ENCODE measurements at places on chromosomes 13 and 19.

- DNase-seq = no peak
These were observed 1596.6 kb downstream of the SLITRK5 start for GRCh38 chr13:89267734-89268133.

- no peak for DNase-seq
These were observed 295.4 kb downstream of the SLITRK6 start for GRCh38 chr13:85503797-85504196.

GRCh38 chr13:28621449-28621848 is 37.5 kb upstream of the POMP start:
- DNase-seq = no peak

DNA sequence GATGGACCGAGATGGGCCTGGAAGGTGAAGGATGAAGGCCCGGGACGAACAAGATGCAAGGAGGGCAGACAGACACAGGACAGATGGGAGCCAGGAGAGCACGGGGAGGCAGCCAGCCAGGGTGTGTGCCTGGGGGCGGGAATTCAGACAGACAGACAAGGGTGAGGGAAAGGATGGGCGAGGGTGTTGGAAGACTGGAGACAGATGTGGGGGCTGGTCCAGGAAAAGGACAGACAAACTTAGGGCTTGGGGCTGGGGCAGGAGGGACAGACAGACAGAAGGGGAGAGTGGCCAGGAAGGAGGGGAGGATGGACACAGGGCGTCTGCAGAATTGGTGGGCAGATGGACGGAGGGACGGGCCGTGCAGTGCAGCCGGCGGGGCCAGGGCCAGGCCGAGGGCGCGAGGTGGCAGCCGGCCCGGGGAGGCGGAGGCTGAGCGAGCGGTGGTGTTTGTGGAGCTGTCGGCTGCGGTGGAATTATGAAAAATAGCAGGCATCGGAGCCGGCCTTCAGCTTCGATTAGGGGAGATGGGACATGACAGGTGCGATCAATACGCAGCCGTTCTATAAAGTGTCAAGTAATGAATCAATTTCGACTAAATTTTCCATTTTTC is 4.6 kb upstream of the ERFL start:
- peak; percentile 40 for DNase-seq

GRCh38 chr13:112888238-112889111 is 80.5 kb upstream of the MCF2L start:
- no peak for DNase-seq

GRCh38 chr13:50161052-50161451 is 145.8 kb downstream of the KCNRG start:
- no peak for DNase-seq

- DNase-seq = no peak
These were observed 423.8 kb upstream of the GPC6 start for GRCh38 chr13:92802776-92803175.

GRCh38 chr13:22108283-22108942 is 437.5 kb downstream of the FGF9 start:
- no peak for DNase-seq

GRCh38 chr13:99983499-99984401 is 2.2 kb downstream of the ZIC2 start:
- peak; percentile 88 for DNase-seq

GRCh38 chr13:98731925-98732324 is 20.5 kb downstream of the SLC15A1 start:
- no peak for DNase-seq

DNA sequence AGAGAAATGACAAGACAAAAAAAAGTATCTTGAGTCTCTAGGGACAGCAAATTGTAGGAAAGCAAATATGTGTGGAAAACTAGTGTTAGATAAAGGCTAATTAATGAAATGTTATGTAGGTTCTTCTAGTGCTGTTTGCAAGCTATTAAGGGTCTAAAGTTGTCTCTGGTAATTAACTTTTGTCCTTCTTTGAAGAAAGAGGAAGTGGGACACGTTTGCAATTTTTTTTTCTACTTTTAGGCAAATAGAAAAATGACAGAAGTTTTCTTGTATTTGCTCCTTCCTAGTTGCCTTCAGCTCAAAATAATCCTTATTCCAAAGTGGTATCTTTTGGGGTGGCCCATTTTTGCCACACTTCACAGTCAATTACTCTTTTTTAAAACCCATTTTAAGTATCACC is 1877.7 kb upstream of the PRR20A start:
- no peak for DNase-seq

GRCh38 chr13:47908197-47908902 is 92.7 kb downstream of the SUCLA2 start:
- DNase-seq = no peak

DNA sequence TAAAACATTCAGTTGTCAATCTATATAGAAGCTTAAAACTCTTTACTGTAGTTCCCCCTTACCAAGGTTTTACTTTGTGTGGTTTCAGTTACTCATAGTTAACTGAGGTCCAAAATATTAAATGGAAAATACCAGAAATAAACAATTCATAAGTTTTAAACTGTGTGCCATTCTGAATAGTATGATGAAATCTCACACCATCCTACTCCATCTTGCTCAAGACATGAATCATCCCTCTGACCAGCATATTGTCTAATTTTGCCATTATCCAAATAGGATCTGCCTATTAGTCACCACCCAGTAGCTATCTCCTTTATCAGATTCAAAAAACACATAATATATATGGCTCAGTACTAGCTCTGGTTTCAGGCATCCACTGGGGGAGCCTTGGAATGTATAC is 22.4 kb downstream of the ZNF571 start:
- DNase-seq = no peak

GRCh38 chr13:32515246-32515645 is 23.3 kb downstream of the N4BP2L2 start:
- DNase-seq = no peak

GRCh38 chr19:29211562-29212355 is 1.2 kb downstream of the UQCRFS1 start:
- no peak for DNase-seq

DNA sequence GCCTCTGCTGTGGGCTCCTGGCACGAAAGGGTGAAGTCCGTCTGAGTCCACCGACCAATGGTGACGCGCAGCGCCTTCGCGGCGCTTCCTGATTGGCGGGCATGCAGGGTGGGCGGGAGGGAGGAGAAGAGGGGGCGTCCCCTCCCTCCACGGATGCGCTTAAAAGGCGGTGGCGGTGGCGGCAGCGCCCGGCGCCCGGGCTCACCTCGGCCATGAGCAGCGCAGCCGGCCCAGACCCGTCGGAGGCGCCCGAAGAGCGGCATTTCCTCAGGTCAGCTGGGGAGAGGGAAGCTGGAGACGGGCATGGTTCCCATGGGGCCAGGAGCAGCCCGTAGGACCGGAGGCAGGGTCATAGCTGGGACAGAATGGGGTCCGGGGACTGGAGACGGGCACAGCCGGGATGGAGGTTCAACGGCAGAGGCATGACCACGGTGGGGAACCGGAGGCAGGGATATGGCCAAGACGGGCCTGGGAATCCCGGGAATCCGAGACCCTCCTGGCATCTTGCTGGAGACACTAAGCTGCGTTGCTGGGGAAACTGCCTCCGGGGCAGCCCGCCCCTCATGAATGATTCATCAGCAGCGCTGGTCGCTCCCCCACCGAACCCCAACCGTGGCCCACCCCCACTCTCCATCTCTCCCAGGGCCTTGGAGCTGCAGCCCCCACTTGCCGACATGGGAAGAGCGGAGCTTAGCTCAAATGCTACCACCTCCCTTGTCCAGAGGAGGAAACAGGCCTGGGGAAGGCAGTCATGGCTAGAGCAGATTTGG is at the start of gene YJEFN3:
Gene YJEFN3, plus strand, starts transcription at position 191 of the 770 bp plus-strand sequence. Its CDS starts 22 bp downstream, at position 213.
- no peak for DNase-seq

GRCh38 chr19:47663435-47663910 is 49.7 kb upstream of the EHD2 start:
- no peak for DNase-seq

DNA sequence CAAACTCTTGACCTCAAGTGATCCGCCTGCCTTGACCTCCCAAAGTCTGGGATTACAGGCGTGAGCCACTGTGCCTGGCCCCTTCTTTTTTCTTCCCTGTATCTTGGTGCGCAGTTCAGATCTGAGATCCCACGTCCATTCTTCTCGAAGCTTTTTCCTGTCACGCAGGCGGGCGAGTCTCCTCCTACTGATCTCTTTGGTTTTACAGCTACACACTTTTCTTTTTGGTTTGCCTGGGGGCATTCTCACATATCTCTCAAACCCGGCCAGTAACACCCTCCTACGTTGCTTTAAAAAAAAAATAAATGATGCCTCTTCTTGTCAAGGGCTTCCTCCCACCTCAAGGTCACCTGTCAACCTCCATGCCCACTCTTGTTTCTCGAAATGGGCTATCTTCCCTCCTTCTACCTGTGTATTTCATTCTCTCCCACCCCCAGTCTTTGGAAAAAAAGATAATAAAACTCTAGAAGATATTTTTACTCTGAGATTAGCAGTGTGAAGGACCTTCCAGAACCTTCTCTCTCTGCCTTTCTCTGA is 12.1 kb downstream of the TMPRSS9 start:
- DNase-seq = no peak

GRCh38 chr13:75934889-75935288 is 298.8 kb downstream of the LMO7 start:
- DNase-seq = no peak

DNA sequence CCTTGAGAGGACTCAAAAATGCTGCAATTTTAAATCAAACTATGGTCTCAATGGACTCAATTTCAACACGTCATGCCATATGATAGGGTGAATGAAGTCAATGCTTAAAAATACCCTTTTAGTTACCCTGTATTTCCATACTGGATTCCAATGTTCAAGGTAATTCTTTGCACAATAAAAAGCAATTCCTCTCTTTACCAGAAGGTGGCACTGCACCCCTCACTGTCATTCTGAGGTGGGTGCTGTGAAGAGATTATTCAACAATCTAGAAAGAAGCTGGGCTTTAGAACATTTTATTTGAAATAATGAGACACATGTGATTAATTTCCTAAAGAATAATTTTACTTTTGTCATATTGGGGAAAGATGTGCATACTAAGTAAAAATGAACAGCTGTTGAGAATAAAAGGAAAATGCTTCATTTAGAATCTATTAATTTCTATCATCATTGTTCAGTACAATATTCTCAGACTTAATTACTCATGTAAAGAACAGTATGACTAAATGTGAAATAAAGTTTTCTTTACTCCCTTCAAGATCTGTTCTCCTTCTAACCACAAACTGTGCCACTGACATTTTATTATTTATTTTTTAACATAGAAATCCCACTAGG is 789.1 kb downstream of the GPC5 start:
- peak; percentile 81 for DNase-seq

DNA sequence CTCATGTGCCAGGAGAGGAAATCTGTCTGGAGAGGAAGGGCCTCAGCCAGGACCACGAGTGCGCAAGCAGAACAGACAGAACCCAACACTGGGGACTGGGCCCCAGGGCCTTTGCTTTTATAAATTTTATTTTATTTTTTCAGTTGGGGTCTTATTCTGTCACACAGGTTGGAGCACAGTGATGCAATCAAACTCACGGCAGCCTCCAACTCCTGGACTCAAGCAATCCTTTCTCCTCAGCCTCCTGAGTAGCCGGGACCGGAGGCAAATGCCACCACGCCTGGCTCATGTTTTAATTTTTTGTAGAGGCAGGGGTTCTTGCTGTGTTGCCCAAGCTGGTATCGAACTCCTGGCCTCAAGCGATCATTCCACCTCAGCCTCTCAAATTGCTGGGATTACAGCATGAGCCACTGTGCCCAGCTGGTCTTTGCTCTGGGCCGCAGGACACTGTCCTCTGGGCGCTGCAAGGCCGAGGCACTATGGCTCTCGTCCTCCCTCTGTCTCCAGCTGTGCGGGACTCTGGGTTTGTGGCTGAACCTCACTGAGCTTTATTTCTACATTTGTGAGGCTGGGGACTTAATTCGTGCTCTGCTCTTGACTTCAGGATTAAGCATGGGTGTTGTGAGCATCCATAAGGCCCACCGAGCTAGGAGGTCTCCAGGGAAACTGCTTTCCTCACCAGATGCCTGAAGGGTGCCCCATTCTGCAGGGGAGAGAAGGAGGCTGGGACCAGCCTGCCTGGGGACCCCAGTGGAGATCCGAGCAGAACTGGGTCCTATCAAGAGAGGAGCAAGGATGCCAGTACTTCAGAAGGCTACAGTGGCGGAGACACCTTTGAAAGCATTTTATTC is 144.2 kb upstream of the VSTM2B start:
- DNase-seq = no peak

DNA sequence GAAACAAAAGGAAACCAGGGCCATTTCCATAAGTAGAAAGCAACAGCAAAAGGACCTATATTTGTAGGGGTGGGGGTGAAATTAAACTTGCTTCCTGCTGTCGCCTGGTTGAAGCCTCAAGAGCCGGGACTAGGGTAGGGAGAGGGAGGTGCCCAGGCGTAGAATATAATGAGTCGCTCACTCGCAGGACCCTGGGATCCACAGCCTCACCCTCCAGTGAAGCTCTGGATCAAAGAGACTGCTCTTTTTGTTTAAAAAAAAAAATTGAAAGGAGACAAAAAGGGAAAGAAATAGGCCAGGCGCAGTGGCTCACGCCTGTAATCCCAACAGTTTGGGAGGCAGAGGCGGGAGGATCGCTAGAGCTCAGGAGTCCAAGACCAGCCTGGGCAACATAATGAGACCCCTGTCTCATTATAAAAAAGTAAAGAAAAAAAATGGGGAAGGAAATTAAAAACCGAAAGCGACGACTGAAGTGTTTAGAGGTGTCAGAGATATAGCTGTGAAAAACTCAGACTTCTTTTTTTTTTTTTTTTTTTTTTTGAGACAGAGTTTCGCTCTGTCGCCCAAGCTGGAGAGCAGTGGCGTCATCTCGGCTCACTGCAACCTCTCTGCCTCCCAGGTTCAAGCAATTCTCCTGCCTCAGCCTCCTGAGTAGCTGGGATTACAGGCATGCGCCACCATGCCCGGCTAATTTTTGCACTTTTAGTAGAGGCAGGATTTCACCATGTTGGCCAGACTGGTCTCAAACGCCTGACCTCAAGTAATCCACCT is 10.9 kb upstream of the ADGRE5 start:
- DNase-seq = no peak

- DNase-seq = no peak
These were observed 14.9 kb downstream of the TIMM13 start for GRCh38 chr19:2412449-2412848.

DNA sequence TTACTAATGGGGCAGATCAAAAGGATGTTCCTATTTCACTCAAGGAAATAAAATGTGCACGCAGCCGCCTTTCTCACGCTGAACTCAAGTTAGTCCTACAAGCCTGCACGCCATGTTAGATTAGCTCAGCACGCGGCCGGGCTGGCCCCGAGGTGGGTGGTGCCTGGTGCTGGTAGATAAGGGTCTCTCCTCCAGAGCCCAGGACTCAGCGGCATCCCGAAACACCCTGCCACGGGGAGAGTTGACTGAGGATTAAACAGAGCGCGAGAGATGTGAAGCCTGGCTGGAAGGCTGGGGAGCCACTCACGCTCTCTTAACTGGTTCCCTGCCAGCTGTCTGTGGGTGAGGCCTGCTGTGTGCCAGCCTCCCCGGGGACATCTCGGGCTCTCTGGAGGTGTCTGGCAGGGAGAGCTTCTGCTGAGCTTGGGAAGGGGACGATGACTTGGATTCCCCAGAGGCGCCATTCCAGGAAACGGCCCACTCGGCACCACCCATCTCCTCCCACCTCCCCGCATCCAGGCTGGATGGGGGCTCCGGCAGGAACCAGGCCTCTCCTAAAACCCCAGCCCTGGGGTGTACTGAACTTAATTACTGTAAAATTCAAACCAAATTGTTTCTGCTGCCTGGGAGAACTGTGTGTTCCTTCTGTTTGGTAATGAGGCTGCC is 122.2 kb downstream of the KDM4B start:
- DNase-seq = peak; percentile 72

Data from NCI-H1417 (cell line).